NCI-H345 (cell line): ENCODE measurements at places on chromosomes 12 and 14.

GRCh38 chr14:105136401-105137322 lies 31.9 kb downstream of the JAG2 start:
- no peak for DNase-seq

- peak; percentile 97 for DNase-seq
These were observed 664.6 kb upstream of the FOXG1 start for GRCh38 chr14:28102001-28102400.

- DNase-seq: no peak
These were observed 10.9 kb downstream of the SLC7A8 start for GRCh38 chr14:23172574-23172973.

- no peak for DNase-seq
These were observed 769 bp upstream of the EMP1 start for GRCh38 chr12:13195785-13196129.

DNA sequence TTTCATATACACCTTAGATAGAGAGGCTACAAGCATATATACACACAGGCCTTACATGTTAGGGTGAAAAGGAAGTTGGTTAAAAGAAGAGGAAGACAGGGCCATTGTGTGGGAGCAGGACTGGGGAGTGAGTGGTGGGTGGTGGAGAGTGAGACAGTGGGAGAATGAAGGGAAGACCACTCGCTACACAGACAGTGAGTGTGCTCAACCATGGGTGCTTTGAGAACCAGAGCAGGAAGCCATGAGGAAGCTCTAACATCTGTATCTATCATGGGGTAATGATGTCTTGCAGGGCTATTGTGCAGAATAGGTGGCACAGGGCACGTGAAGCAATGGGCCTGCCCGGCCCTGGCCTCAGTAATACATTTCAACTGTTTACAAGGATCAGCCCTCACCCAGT lies 11.4 kb upstream of the KRT74 start:
- no peak for DNase-seq

GRCh38 chr12:46831335-46832129 lies 5.7 kb upstream of the SLC38A4 start:
- no peak for DNase-seq
